Fibroblast of the aortic adventitia (primary cell): ENCODE measurements at places on chromosomes 1 and 21.

GRCh38 chr1:67316918-67317317 is 9.2 kb downstream of the IL12RB2 start:
- DNase-seq, result no peak

GRCh38 chr21:43743947-43744346 is 25.0 kb downstream of the PDXK start:
- DNase-seq, result no peak

GRCh38 chr1:159791031-159791430 is 10.3 kb downstream of the DUSP23 start:
- DNase-seq, result no peak

- DNase-seq, result no peak
These were observed at the start of gene AGPAT3 for GRCh38 chr21:43864962-43865539. Gene AGPAT3 (plus strand): TSS chr21:43865223. CDS start chr21:43959682, 94,459 bp downstream.

GRCh38 chr1:172646653-172647052 is 12.2 kb upstream of the FASLG start:
- DNase-seq, result peak; percentile 25

DNA sequence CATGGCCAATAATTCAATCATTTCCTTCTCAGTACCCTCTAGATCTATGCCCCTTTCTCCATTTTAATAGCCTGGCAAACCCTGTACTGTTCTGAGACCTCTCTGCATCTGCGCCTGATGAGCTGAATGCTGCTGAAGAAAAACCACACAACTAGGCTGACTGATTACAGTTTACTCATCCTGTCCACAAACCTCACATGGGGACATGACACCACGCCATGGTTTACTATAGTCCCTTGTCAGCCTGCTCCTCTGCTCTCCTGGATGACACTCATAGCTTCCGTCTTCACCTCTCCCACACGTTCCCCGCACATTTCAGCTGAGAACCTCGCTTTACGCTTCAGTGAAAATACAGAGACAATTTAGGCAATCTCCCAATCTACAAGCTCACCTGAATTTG is 59.7 kb downstream of the DESI2 start:
- DNase-seq, result no peak

- no peak for DNase-seq
These were observed 289.9 kb downstream of the DPYD start for GRCh38 chr1:97630948-97631347.

DNA sequence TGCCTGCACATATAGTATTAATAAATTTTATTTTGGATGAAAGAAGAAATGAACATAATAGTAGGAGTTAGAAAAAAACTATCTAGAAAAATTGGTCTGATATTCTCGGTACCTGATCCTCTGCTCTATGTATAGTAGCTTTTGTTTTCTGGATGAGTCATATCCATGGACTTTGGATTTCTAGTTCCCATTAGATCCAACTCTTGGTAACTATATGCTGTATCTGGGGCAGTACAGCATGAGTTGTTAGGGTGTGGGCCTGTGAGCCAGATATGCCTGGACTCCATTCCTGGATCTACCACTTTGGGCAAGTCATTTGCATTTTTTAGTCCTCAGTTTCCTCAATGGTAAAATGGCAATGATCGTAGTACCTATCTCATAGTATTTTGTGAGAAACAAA is 372.2 kb upstream of the PKN2 start:
- DNase-seq, result no peak

DNA sequence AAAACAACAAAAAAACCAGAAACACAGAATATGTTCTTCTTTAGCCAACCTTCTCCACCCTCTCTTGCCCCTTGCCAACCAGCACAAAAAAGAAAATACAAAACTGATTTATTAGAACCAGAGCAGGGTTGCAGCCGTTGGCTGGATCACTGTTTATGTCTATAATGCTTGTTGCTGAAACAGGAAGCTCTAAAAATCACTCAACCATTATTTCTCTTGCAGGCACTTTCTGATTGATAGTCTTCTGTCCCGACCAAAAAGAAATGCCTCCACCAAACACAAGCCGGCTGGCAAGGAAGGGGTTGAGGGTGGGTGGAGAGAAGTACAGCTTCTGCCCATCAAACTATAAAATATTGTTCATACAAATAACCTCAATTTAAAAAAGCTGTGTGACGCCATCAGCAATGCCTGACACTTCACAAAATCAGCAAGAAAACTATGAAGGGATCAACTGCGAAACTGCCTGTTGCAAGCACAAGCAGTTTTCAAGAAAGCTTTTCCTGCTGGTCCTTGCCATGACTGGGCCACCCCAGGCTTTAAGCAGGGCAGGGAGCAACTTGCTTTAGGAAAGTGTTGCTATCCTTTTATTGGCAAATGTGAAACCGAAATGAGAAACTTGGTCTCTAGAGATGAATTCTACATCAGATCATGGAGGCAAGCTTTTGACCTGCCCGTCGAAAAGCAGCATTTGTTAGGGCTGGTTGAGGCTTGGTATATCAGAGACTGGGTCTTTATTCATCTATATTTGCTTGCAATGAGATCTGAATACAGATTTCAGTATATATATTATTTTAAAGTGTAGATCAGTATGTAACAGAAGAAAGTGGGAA is 174.2 kb downstream of the RUNX1 start:
- DNase-seq, result no peak

DNA sequence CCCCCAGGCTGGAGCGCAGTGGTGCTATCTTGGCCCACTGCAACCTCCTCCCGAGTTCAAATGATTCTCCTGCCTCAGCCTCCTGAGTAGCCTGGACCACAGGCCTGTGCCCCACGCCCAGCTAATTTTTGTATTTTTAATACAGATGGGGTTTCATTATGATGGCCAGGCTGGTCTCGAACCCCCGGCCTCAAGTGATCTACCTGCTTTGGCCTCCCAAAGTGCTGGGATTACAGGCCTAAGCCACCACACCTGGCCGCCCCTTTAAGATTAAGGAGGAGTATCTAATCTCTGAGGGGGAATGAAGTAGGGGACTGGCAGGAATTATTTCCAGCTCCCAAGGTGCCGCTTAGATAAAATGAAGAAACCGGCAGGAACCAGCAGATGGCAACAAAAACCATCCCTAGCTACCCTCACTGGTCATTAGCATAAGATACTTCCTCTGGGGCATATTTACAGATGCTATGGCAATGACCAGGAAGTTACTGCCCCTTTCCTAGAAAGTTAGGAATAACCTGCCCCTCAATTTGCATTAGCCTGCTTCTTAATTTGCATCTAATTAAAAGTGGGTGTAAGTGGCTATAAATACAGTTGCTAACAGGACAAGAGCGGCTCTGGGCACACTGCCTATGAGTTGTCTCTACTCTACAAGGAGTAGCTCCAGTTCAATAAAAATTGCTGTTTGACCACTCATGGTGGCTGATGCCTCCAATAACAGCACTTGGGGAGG is 7.1 kb upstream of the NSUN4 start:
- peak; percentile 28 for DNase-seq

- DNase-seq, result peak; percentile 52
These were observed 9.6 kb downstream of the PTPRU start for GRCh38 chr1:29245876-29246275.

DNA sequence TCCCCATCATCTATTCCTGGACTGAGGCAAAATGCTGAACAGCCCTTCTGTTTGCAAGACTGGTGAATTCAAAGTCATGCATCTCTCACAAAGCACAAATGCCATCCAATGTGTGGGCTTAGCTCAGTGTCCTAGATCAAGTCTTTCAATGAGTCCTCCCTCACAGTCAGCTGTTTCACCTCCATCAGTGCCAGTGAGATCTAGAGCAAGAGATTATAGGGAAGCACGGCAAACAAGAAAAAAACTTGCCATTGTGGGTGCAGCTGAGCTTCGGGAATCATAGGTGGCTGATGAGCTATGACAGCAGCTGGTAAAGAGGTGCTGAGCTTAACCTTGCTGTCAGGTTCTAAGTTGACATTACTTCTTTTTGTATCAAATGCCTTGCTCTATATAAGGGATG is 130.2 kb downstream of the LMX1A start:
- no peak for DNase-seq

DNA sequence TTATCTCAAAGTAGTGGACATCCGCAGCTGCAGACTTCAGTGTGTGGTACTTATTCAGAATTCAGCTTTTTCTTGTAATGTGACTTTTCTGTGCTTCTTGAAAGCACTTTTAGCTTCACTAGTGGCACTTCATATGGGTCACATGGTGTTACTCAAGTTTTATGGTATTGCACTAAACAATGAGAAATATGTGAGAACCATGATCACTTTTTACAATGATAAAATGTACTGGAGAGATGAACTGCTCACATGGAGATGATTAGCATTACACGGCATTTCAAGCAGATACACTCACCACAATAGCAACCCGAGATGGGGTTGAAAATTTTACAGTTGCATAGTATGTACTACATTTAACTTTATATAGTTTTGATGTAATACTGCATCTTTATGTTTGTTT is 40.1 kb upstream of the GPR52 start:
- DNase-seq, result no peak
